ENCODE measurements at places on chromosomes 5 and 9.
A peak's percentile ranks its signal among the peaks of the same experiment; 100 is the strongest.

DNA sequence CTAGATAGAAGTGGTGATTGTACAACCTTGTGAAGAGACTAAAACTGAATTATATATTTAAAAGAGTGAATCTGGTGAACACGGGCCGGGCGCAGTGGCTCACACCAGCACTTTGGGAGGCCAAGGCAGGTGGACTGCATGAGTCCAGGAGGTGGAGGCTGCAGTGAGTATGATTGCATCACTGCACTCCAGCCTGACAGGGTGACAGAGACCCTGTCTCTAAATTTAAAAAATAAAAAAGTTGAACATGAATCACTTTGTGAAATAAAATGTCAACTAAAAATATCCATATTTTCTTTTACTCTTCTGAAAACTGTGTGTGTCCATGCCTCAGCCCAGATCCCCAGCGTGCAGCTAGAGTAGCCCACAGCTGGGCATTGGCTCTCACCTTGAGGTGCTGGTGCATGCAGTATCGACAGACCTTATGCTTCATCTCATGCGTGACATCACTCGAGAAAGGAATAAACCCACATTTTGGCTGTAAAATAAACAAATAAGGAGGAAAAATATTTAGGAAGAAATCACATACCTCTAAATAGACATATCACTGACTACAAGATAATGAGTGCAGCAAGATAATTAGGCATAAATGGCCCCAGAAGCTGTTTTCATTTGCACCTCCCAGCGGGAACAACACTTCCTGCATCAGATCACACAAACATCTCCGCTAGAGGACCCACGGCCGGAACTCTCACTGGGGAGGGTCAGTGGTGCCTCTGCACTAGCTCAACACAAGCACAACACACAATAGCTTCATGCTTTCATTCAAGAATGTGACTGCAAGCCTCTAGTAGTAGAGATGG is 22.1 kb downstream of the IPPK start:
- DNase-seq = no peak

GRCh38 chr5:74113927-74114326 is 487.9 kb downstream of the ARHGEF28 start:
- DNase-seq = no peak

DNA sequence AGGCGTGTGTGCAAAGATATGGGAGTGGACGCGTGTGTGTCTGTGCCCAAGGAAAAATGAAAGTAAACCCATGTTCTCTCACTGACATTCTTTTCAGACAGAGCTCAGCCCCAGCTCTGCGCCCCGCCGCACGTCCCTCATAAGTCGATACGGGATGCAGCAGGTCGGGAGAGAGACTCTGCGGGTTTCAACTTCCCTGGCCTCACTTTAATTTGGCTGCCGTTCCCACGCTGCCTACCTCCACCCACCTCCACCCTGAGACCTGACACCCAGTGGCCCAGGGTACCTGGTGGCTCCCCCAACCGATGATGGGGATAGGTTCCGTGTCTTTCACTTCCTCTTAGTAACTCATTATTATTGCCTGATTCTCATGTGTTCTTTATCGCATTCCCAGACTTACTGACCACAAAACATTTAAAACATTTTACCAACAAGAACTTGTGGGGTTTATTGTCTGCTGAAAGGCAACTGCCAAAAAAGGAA is 19.4 kb downstream of the LHX2 start:
- DNase-seq = peak; percentile 79

GRCh38 chr5:178058321-178059012 is 54.9 kb upstream of the N4BP3 start:
- no peak for DNase-seq

GRCh38 chr5:36887532-36887931 is 11.0 kb downstream of the NIPBL start:
- peak; percentile 64 for DNase-seq

- DNase-seq = no peak
Observed at GRCh38 chr5:82335806-82336205, 57.7 kb upstream of the RPS23 start.

- no peak for DNase-seq
Observed at GRCh38 chr5:136750224-136750862, 385.0 kb upstream of the TRPC7 start.

All from renal cortical epithelial cell (primary cell).